AG04450 (cell line): ENCODE measurements at places on chromosomes 3 and 15.
A peak's percentile ranks its signal among the peaks of the same experiment; 100 is the strongest.

GRCh38 chr15:81749716-81750375 is 296.0 kb downstream of the MEX3B start:
- DNase-seq, result no peak

- DNase-seq, result peak; percentile 30
Observed at GRCh38 chr3:170572665-170573253, 13.1 kb downstream of the SLC7A14 start.

DNA sequence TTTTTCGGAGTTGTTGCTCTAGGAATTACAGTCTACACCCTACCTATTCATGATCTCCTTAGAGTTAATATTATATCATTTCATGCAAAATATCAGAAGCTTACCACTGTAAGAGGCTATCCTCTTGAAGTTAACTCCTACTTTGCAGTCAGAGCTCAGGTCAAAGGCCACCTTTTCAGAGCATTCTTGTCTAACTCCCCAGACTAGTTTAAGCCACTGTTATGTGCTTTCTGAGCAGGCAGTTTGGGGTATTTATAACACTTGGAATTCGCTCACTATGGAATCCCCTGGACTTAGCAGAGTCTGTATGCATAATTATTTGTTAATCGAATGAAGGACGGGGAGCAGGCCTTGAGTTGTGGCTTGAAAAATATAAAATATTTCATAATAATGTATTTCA is 21.7 kb downstream of the MED12L start:
- no peak for DNase-seq

GRCh38 chr15:51097553-51098330 is 3.0 kb upstream of the TNFAIP8L3 start:
- no peak for DNase-seq

GRCh38 chr3:178001670-178002101 is 534.5 kb upstream of the KCNMB2 start:
- no peak for DNase-seq

DNA sequence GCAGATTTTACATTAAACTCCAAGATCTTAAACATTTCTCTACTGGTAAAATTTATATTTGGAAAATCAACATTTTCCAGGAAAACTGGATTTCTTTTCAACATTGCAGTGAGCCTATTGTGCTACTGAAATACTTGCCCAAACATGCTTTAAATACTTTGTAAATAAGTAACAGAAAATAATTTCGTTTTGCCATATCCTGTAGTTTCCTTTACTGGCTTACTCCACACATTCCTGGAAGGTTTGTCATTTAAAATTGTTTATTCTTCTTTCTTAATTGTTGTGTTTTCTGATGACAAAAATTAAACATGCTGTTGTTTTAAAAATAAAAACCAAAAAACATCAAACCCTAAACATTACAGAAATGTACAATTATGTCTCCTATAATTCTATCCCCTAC is 22.0 kb downstream of the ACAD11 start:
- DNase-seq, result no peak
